ENCODE measurements at places on chromosomes 7 and 10.
A peak's percentile ranks its signal among the peaks of the same experiment; 100 is the strongest.

DNA sequence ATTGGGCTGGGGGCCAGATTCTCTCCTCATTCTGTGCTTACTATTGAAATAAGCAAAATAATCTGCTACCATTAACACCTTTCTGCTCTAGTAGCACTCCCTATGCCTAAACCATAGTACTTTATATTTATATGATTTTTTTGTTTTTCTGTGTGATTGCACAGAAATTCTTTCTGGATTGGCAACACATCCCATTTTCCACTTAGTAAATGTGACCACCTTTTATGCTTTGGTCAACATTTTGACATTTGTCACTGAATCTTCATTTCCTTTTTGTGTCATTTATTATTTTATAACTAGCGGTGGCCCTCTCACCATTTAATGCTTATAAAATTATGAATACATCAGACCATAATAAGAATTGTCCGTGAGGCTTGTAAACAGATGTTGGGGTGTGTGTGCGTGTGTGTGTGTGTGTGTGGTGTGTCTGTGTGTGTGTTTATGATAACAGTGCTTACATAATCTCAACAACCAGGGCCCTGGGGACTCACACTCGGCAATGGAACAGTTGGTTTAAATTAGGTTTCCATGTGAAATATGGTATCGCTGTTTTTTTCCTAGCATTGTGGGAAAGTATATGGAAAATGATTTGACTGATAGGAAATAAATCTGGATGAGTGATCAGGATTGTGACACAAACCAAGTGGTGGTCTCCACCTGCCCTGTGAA is 138.9 kb downstream of the NOC3L start:
- DNase-seq, result no peak

DNA sequence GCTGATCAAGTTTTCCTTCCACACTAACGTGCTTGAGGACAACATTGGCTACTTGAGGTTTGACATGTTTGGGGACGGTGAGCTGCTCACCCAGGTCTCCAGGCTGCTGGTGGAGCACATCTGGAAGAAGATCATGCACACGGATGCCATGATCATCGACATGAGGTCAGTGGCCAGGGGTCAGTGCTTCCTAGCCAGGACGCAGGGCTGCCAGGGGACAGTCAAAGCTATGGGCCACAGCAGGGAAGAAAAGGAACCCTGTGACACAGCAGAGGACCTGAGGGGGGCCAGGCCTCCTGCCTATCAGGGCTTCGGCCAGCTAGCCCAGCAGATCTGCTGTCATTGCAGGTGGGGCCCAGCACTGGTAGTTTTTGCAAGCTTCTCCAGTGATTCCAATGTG is 5.2 kb downstream of the RBP3 start:
- DNase-seq, result no peak

DNA sequence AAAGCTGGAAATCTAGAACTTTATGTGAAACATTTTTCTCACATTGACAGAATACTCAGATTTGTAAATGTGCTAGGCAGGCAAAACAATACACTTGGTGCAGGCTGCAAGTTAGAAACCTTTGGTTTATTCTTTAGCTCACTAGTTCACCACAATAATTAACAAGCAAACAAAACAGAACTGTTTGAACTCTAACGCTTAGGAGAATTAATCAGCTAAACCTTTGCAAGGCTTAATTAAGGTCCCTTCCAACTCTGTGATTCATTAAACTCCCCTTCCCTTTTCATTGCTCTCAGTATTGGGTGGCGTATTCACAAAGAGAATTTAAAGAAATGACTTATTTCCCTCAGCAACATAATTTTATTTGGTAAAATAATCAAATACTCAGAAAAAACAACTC is 99.0 kb downstream of the PON1 start:
- no peak for DNase-seq

DNA sequence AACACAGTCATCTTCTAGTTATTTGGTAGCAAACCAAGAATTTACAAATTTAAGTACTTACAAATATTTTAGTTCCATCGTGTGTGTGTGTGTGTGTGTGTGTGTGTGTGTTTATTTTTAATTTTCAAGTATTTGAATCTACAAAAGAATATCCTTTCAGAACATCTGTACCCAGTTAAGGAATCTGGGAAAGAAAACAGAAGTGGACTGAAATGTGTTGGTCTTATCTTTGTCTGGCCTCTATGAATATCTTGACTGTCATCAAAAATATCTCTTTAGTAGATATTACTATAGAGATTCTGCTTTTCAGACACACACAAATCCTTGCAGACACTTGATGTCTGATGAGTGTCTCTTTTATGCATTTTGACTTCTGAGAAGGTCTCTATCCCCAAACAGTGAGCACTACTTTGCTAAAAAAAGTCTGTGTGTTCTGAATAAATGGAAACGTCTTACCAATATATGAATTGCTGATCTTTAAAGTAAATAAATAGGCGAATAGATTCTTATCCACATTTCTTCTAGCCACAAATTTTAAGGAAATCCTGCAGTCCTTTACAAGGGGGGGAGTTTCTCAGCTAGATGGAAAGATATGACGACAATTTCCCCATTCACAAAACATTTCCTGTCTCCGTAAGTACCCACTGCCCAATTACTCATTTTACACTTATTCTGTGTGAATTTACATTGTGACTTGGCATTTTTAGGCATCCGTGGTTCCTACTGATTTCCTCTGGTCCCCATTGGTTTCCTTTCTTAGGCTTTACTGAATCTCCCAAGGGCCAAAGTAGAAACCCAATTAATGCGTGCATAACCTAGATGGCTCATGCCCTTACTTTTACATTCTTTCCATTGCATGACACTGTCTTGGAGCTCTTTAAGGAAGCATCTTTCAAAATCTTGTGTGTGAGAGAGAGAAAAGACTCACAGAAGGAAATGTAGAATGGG is 36.0 kb downstream of the NRCAM start:
- no peak for DNase-seq

- DNase-seq, result peak; percentile 27
Observed at GRCh38 chr7:29988424-29989256, 961 bp downstream of the SCRN1 start.

- DNase-seq, result no peak
Observed at GRCh38 chr7:133513608-133514007, 260.7 kb downstream of the EXOC4 start.

DNA sequence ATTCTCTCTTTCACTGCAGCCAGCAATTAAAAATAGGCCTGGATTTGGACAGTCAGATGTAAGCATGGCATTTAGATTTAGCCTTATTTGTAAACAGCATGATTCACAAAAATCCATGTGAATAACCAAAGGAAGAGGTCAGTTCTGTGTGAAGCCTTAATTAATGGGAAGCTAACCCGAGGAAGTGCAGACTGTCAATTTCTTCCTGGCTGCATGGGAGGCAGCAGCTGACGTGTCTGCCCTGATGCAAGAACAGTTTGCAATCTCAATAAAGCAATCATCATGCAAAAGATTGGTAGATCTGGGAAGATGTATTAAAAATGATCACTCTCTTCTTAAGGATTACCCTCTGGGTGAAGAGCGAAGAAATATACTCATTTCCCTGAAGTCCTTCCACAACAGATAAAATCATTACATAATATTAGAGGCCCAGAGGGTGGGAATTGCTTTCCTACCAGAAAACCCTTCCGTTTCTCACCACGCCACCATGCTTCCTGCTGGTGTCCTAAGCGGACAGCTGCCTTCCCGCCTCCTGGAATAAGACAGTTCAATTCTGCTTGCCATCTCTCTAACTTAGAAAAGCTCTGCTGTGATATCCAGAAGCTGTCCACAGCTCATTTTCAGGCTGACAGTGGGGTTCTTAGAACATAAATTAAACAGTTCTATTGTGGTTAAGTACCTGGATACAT is 526.7 kb upstream of the NRP1 start:
- peak; percentile 36 for DNase-seq

DNA sequence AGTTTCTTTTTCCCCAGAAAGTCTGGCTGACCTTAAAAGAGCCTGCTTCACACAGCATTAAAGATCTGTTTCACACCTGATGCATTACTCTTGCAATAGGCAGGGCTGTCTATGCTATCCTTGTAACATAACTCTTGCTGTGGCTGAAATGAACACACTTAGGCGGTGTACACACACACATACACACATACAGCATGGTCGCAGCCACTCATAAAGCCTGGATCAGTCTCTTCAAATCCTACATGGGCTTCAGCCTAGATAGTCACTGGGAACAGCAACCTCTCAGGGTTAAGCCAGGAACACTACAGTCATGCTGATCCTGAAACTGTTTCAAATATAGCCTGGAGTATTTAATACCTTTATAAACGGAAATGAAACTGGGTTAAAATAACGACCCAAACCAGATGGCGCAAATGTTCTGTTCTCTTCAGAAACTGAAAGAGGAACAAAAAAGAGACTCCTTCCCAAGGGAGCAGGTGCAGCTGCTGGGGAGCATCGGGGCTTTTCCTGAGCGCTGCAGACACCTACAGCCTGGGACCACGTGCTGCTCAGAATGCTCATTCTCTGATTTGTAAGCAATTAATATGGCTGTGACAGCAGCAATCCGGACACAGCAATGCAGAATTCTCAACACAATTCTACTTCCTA is 61.0 kb upstream of the SFMBT2 start:
- DNase-seq, result no peak

DNA sequence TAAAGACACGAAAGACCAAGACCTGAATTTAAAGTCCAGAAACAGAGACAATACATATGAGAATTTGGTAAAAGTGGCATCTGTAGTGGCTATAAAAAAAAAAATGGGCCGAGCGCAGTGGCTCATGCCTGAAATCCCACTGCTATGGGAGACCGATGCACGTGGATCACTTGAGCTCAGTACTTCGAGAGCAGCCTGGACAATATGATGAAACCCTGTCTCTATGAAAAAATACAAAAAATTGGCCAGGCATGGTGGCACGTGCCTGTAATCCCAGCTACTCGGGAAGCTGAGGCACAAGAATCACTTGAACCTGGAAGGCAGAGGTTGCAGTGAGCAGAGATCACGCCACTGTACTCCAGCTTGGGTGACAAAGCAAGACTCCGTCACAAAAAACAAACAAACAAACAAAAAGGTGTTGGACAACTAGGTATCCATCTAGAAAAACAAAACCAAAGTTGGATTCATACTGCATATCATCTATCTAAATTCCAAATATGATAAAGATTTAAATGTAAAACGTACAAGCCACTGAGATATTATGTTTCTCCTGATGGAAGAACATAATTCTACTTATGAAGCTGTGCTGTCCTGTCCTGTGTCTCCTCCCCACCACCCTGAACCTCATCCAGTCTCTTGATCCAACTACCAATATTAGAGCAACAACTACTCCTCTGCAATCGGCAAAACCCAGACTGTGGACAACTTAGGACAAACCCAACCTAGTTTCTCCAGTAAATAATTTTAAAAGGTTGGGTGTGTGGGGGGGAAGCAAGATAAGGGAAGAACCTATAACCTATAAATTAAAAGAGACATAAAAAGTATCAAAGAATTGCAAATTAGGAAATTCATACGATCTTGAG is 53.7 kb downstream of the ATAD1 start:
- DNase-seq, result no peak

DNA sequence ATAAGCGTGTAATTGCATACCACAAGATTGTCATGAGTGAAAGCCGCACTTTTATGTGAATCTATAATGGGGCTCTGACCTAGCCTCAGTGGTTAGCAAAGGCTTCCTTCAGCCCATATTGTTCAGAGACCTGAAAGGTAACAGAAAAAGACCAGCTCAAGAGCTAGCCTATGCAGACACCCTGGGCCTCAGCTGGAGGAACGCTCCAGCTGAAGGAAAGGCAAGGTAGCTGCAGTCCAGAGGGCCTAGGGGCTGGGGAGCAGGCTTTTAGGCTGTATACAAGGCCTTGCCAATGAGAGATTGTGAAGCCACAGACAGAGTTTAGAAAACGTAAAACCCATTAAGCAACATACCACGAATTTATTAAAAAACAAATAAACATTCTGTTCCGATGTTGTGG is 246.6 kb upstream of the GHITM start:
- no peak for DNase-seq

DNA sequence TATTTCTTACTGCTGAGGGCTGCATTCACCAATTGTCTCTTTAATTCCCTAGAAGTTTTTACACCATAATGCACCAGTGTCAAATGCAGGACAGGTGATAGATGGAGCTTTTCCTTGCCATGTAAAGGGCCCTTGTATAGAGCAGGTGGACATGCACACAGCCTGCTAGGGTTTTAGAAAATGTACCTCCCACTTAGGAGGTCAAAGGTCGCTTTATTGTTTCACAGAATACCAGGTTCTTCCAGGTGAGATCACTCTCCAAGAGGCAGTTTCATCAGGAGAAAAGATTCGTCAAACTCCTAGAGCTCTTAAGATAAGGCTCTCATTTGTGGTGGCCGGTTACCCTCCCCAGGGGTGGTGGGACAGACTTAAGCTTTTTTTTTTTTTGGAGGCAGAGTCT is 215.8 kb downstream of the PHTF2 start:
- DNase-seq, result no peak

- DNase-seq, result no peak
Observed at GRCh38 chr10:72738486-72738885, 46.5 kb downstream of the MCU start.

GRCh38 chr7:46859963-46860475 is 721.9 kb downstream of the TNS3 start:
- peak; percentile 70 for DNase-seq

DNA sequence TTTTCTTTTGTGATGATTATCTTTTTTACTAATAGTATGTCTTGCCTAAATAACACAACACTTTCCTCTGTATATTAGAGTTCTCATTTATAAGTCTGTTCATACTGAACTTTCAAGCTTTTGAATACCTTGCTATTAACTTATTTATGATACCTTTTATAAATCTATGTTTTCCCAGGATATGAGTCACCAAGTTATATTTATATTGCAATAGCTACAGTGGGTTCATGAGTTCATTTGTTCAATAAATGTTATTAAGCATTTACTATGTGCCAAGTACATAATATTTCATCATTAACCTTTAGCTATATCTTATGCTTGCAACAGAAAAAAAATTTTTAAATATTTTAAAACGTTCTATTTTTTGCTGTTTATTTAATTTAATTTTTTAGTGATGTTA is 18.3 kb downstream of the CLCN1 start:
- no peak for DNase-seq

DNA sequence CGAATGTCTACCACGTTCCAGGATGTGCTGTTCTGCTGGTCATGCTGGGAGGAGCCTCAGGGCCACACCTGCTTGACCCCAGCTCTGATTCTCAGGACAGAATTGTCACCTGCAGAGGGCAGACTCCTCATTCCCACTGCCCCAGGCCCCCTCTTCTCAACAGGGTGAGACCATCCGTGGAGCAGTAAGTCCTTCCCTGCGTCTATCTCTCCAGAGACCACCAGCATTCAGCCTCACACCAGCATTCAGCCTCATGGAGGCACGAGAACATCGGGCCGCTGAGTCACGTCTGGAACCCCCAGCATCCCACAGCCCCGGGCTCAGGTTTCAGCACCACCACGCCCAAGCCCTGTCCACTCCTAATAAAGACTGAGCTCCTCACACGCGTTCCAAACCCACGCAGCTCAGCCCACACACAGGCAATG is 273.4 kb downstream of the DIP2C start:
- DNase-seq, result no peak

GRCh38 chr7:66173856-66174255 is 31.3 kb upstream of the TPST1 start:
- peak; percentile 8 for DNase-seq

GRCh38 chr10:96122824-96123223 is 7.3 kb upstream of the ZNF518A start:
- DNase-seq, result no peak

GRCh38 chr10:15448598-15448997 is 77.5 kb upstream of the FAM171A1 start:
- DNase-seq, result no peak
